ENCODE measurements at places on chromosomes 4 and X.

DNA sequence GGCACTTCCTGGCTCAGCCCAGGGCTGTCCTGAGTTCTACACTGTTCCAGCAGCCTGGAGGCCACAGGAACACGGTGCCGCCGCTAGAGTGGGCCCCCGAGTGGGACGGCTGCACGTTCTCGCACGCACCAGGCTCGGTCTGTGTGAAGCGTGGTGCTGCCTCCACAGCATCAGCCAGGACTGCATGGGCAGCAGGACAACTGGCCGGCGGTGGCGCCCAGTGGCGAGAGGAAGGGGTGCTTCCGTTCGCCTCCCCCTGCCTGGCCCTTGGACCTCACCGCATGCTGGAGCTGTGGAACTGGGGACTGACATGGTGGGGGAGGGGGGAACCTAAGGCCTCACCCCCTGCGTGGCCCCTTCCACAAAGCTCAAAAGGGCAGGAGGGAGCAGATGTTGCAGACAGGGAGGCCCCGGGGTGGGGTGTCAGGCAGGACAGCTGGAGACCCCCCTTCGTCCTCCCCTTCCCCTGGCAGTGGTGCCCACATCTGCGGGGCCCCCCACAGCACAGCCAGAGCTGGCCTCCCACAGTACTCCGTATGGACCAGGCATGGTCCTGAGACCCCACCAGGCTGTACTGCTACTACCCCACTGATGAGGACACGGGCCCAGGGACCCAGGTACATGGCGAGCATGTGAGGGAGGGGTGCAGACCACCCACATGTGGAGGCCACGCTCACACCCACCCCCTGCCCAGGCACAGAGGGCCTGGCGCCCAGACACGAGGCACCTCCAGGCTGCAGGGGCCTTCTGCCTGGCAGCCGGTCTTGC lies 58.5 kb downstream of the ACOX3 start:
- peak; percentile 71 for DNase-seq

GRCh38 chr4:54322818-54323417 lies 93.8 kb downstream of the PDGFRA start:
- DNase-seq, result peak; percentile 95

DNA sequence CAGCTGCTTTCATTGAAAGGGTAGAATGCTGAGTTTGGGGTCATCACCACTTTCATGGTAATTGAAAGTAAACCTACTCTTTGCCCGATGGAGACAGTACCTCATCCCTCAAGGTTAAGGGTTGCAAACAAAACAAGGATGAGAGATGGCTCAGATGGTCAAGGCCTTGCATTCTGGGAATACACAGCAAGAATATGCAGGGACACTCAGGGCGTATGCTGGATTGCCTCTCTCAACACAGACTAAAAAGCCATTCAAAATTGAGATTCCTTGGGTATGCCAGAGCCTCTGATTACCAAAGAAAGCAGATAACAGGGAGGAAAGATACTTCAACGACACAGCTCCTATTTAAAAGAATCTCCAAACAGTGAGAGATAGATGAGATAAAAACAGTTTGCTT lies 310.4 kb downstream of the ARAP2 start:
- no peak for DNase-seq

- no peak for DNase-seq
These were observed 3.0 kb upstream of the NDP start for GRCh38 chrX:43976205-43976604.

GRCh38 chr4:88908003-88908402 lies 149.0 kb downstream of the FAM13A start:
- no peak for DNase-seq

DNA sequence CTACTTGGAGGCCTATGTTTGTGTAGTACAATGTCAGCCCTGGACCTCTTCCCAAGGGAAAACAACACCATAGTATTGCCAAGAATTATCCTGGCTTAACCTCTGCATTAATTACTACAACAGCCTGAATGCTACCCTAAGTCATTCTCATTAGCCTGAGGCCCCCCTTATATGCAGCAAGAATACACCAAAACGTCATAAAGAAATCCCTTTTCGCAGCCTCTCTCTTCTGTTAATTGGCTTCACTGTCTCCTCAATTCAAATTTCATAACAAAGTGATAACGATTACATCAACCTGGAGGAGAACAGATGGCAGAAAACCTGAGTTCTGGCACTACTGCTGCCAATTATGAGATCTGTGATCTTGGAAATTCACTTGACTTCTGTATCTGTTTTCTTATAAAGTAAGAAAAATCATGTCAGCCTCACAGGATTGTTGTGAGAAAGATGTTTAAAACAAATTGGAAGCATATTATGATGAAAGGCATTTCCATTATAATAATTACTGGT lies 1663.1 kb downstream of the STIM2 start:
- DNase-seq, result no peak

GRCh38 chr4:18321956-18322530 lies 300.5 kb upstream of the LCORL start:
- DNase-seq, result no peak

GRCh38 chr4:24693636-24694035 lies 101.7 kb upstream of the SOD3 start:
- no peak for DNase-seq

- no peak for DNase-seq
These were observed 1257.8 kb downstream of the RPA4 start for GRCh38 chrX:98141466-98141865.

DNA sequence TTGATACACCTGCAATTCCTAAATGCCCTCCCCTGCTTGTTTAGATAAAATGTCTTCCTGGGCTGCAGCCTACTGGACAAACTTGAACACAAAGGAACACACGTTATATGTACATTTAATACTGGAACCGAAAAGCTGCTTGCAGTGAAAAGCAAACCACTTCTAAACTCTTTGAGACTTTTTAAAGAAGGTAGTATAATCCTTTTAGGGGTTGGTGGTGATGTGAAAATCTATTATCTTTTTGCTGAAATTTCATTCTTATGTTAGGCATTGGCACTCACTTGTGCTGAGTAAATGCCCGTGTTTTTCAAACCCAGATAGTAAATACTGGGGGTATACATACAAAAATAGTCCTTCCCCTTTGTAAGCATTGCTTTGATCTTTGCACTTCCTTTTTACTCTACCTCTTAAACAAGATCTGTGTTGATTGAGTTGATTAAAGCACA lies 2.2 kb downstream of the NFKB1 start:
- no peak for DNase-seq

DNA sequence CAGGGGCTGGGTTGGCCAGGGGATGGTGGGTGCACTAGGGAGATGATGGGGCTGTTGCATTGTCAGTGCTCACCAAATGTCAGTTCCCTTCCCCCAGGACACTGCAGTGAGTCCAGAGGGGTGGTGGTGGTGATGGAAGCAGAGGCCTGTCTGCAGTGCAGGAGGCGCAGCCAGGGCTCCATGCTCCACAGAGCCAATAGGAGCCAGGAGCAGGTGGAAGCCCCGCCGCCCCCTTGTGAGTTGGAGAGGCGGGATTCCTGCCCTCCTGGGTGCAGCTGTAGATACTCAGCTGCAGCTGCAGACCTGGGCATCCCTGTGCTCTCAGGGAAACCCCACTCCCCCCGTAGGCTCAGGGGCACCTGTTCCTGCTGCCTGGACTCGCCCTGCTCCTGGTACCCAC lies 284.7 kb downstream of the EVC2 start:
- no peak for DNase-seq

DNA sequence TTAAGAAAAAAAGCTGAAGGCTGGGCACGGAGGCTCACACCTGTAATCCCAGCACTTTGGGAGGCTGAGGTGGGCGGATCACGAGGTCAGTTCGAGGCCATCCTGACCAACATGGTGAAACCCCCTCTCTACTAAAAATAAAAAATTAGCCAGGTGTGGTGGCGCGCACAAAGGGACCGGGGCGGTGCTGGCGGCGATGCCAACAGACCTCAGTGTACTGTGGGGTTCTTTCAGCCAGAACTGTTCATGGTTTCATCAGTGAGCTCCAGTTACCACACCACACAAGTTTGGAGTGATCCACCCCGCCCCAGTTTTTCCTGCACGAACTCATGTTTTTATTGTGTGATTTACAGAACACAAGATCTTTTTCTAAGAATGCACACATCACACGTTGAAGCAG lies 21.2 kb upstream of the IRAK1 start:
- DNase-seq, result no peak

DNA sequence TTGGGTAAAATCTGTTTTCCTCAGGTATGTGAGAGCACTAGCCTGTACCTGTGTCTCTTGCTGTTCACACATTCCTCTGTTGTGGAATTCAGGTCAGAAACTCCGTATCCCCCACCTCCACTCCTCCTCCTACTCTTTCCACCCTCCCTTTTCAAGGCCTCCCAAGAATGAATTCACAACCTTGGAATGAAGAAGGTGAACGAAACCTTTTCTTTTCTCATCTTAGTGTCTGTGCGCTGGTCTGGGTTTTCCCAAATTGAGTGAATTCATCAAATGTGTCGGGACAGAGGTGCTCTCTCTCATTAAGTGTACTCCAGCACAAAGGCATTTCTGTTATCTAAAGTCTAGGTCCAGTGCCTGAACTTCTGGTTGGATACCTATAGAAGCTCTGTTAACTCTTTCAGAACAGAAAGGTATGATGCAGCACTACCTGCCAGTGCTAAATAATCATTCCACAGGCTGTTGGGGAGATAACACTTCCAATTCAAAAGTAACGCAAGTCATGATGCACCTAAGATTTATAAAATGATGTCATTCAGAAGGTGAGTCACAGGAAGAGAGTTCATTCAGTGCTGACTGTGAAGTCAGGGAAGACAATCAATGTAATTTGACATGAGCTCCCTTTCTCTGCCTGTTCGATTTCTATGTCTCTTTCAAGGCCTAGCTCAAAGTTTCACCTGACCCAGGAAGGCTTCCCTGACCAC lies 41.9 kb downstream of the COL4A6 start:
- DNase-seq, result no peak

- DNase-seq, result no peak
These were observed 27.5 kb upstream of the PDGFC start for GRCh38 chr4:156999175-156999517.

- DNase-seq, result no peak
These were observed 684.0 kb upstream of the MAGEB2 start for GRCh38 chrX:29531336-29531735.

DNA sequence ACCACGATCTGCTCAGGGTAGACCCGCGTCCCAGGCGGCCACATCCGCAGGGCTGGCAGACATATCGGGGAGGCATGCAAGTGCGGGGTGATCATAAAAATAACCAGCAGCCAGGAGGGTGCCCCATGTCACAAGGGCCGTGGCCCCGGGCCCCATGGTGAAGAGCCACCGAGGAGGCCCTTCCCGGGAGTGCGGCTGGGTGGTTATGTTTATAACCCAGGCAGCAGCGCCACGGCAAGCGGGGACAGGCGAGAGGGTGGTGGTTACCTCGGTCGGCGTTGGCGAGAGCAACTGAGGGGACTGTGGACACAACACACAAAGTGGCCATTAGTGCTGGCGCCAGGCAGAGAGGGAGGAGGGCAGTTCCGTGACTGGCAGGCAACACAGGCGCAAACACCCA lies 92.7 kb upstream of the AFAP1 start:
- DNase-seq, result peak; percentile 69

GRCh38 chr4:83922402-83922801 lies 386.5 kb downstream of the GPAT3 start:
- no peak for DNase-seq

- DNase-seq, result no peak
These were observed 195.3 kb downstream of the CHIC1 start for GRCh38 chrX:73758250-73758649.

- no peak for DNase-seq
These were observed 306.1 kb upstream of the FAM241A start for GRCh38 chr4:111839141-111839540.

- DNase-seq, result peak; percentile 31
These were observed 185.9 kb downstream of the SHROOM3 start for GRCh38 chr4:76620723-76621468.

DNA sequence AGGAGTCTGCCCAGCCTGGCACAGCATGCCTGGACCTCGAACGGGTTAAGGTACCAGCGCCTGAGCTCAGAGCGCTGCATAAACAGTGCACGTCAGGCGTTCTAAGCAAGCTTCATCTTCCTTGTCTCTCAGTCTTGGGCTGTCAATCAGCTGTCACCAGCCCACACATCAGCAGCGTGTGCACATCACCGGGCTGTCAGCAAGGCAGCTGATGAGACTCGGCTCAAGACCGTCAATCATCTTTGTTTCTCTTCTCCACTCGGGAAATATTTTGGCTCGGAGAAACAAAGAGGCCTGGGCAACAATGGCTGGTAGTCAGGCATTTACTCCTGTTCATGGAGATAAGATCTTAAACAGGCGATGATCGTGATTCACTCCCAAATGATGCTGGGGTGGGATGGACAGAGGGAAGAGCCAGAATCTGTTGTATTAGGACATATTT lies 141.3 kb downstream of the LDB2 start:
- peak; percentile 44 for DNase-seq

DNA sequence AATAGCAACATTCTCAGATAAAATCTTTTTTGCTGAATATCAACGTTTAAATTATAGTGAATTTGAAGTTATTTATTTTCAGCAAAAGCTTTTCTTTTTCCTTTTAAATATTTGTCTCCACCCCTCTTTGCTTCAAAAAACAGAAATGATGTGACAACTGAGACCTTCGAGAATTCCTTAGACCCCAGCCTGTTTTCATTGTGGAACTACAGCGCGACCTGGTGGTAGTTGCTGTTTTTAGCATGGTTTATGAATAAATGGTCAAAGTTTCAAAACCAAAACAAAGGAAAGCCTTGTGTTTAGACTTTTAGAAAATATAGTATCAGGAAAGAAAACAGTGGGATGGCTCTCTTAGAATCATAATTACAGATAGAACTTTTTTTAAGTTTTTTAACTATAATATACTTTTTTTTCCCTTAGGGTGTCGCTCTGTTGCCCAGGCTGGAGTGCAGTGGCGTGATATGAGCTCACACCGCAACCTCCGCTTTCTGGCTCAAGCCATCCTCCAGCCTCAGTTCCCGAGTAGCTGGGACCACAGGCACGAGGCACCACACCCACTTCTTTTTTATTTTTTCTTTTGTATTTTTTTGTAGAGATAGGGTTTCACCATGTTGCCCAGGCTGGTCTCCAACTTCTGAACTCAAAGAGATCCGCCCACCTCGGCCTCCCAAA lies 26.8 kb upstream of the TMEM184C start:
- DNase-seq, result no peak

DNA sequence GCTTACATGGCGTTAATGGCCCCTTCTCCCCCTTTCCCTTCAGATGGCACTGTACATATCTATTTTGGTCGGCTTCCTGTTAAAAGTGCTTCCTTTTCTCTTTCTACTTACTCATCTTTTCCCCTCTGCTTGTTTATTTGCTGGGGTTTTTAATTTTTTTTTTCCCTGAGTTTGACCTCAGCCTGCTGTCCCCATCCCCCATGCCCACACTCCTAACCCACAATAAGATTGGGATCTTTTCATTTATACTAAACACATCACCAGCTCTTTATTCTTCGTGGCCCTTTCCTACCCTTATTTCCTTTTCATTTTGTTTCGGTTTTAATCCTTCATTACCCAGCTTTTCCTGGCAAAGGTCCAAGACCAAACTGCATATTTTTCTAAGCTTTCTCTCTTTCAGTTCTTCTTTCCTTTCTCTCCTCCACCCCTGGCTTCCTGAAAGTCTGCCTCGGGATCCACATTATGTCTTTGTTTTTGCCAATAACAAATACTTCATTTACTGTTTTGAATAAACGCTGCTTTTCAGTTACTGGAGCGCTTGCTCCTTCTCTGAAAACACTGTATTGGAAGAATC lies 152.0 kb upstream of the USP9X start:
- peak; percentile 83 for DNase-seq
